Pancreas (tissue), 10 donors: ENCODE measurements at places on chromosomes 6 and 20.
A peak's percentile ranks its signal among the peaks of the same experiment; 100 is the strongest.

- DNase-seq = no peak
Measured at GRCh38 chr20:50992733-50993457, 30.0 kb downstream of the KCNG1 start.

- no peak for DNase-seq
Measured at GRCh38 chr20:36112112-36112511, 42.4 kb upstream of the EPB41L1 start.

- no peak for DNase-seq
Measured at GRCh38 chr6:111837007-111837406, 36.2 kb downstream of the FYN start.

DNA sequence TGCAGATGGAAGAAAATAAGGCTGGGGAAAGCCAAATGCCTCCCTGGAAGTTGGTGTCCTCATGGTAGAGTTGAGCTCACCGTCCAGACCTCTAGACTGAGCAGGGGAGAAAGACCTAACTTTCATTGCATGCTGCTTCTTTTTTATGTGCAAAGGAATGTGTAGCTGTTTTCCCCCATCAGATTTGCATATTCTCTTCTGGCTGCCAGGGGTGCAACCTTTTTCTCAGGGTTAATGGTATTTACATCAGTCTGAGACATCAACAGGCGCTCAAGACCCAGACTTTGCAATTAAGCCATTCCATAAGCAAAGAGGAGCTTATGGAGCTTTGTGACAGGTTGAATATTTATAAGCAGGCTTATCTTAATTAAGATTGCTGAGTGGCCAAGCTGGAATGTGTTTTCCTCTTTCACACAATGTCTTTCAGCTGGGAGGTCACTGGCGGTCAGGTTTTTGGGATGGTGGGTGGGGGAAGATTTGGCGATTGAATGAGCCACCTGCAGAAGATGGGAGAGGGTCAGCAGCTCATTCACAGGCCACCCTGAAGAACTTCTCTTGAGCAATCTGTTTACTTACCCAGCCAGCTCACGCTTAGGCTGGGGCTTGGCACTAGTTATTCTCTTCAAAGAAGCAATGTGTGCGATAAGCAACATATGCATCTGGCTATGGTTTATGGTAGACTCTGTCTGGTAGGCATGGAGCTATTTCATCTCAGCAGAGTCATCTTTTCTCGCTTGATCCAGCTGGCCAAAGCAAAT is 88.6 kb downstream of the SCP2D1 start:
- DNase-seq = no peak

DNA sequence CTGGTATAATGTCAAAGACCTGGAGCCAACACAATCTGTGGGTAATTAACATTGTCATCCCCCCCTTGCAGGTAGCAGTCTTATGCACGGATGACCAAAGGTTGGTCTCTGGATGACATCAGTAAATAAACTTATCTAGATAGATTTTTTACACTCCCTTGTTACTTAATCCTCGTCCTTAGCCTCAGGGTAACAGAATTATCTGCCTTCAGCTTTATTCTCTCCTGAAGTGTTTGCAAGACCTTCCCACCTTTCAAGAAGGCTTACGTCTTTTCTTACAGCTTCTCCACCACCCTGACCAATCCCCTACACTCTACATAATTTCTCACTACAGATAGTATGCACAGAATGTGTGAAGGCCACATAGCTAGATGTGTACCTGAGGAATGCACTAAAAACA is 434.8 kb upstream of the HTR1E start:
- no peak for DNase-seq

GRCh38 chr20:49792006-49792405 is 20.6 kb upstream of the SLC9A8 start:
- DNase-seq = no peak

DNA sequence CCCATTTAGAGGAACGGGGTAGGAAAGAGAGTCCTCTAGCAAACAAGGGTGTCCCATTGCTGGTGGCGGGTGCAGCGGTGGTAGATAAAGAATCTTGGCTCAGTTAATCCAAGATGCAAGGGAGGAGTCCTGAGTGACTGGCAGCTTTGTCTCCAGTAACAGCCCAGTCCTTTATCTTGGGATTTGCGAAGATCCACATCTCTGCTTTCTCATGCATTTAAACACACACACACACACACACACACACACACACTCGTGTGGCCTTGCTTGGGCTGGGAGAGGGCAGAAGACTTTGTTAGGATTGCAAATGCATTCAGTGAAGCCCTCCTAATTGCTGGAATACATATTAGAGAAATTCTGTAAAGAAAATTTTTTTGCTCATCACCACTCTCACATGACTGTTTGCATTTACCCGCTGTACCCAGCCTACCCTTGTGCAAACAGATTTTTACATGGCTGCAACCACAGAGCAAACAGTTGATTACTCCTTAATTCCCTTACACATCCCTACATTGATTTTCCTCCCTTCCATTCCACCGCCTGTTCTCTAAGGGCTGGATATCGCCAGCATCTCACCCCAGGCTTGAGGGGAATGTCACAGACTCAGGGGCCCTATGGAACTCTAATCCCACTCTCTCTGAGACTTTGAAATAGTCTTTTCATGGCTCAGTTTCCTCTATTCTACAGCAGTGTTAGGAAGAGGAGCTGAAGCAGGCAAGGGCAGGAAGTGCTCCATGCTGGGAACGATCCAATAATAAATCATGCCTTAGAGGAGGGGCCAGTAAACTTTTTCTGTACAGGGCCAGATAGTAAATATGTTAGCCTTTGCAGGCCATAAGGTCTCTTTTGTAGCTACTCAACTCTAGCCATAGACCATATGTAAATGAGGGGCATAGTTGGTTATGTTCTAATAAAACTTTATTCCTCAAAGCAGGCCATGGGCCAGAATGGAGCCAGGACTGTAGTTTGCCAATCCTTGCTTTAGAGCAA is 3.5 kb downstream of the C6orf132 start:
- DNase-seq = no peak

DNA sequence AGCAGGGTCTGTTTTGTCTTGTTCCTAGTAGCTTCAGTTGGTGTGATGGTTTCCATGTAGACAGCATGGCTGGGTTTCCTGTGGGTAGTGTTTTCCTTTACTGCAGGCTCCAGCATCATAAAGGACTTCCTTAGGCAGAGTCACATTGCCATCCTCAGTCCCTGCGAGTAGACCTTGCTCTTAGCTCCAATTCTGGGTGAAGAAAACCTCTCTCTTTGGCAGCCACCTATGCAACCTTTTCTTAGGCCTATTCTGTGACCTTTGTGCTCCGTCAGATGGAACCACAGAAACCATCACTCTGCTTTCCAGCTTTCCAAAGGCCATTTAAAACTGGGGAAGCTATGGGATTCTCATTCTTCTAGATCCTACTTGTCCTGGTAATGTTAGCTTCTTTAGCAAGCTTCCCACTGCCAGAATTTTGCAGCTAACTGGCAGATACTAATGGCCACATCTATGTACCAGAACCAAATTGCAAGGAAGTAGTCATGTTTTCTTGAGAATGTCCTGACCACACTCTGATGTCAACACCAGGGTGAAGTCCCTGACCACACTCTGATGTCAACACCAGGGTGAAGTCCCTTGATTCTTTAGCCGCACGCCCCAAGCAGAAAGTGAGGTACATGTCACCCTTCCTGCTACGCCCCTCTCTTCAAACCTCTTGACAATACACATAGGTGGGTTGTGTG is 646.6 kb upstream of the HS3ST5 start:
- DNase-seq = no peak

GRCh38 chr20:23050847-23051627 is 1.6 kb upstream of the THBD start:
- DNase-seq = no peak

GRCh38 chr6:70380252-70380651 is 33.1 kb upstream of the FAM135A start:
- DNase-seq = no peak

DNA sequence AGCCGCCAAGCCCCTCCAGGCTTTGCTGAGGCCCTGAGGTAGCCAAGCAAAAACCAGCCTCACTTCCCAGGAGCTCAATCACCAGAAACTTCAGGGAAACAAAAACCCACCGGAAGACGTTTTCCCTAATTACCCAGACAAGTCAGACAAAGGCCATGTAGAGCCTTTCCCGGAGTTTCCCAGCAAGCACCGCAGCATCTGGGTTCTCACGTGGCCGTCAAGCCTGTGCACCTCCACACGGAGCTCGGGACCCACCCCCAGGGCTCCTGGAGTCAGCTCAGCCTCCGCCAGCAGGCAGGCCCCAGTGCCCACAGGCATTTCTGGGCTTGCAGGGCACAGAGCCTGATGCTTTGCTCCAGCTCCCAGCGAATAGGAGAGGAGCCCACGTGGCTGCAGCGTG is 10.1 kb upstream of the MRGBP start:
- no peak for DNase-seq

GRCh38 chr6:18215436-18215835 is 48.9 kb downstream of the DEK start:
- DNase-seq = no peak

DNA sequence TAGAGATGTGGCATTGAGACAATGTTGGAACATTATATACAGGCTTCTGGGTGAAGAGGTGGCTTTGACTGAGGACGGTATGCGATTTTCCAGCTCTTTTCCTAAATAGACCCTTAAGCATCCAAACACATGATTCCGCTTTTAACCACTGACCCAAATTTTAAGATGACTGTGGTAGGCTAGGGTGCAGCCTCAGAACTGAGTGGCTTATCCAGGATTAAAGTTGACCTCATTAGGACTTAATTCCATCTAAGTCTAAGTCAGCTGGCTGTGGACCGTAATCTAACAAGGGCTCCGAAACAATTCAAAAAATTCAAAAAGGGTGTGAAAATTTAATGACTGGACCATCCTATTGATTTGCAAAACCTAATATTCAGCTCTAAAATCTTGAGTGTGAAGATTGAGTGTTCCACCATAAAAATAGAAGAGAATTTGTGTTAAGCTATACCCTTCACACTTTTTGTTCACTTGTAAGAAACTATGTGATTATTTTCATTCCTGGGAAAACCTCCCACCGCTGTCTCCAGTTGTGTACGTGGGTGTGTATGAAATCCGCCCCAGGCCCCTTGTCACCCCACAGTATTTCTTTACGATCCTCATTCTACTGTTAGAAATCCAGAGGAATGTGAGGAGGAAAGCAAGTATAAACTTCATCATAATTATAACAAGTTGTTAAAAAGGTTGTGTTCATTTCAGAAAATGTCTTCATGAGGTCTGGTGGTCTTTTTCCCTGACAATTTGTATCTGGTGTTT is 2.7 kb downstream of the PCMTD2 start:
- no peak for DNase-seq

- no peak for DNase-seq
Measured at GRCh38 chr20:8673116-8673515, 395.8 kb upstream of the PLCB4 start.

DNA sequence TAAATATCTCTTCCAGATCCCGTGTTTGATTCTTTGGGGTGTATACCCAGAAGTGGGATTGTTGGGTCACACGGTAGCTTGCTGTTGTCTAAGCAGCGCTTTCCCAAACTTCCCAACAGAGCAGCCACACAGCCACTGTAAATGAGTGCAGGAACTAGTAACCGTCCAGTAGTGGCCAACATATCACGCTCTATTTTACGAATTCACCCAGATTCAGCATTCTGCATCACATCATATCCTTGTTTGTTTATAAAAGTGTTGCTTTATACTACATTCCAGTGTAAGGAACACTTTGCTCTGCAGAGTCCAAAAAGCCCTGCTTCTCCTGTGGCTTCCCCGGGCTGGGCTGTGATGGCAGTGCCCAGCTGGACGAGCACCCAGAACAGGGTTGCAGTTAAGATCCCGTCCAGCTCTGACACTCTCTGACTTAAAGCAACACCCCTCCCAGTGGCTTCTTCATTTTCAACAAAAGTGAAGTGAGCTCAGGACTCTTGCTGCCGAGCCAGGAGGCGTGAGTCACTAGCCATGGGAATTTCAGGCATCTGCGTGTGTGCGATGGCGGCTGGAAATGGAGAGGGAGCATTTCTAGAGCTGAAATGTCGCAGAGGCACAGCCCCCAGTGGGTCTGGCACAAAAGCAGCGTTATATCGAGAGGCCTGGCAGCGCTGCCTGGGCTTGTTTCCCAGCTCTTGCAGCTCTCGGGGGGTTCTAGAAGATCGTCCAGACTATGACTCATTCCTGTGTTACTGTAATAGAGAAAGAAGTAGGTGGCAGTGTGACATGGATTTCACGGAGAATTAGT is 216.3 kb upstream of the ECI2 start:
- no peak for DNase-seq

DNA sequence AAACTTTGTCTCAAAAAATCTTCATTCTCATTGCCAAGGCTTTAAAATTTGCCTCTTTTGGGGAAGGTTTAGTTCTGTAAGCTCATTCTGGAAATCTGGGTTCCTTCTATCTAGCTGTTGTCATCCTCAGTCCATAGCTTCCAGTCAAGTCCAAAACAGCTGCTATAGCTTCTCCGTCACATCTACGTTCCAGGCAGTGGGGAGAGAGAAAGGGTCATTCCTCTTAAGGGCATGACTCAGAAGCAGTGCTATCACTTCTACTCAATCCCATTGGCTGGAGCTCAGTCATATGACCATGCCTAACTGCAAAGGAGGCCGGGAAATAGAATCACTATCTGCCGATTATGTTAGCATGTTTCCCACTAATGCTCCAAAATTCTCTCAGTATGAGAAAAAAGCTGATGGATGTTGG is 141.4 kb upstream of the PTPN1 start:
- no peak for DNase-seq

GRCh38 chr6:82072751-82073150 is 174.8 kb downstream of the IBTK start:
- DNase-seq = no peak

GRCh38 chr6:17790489-17790888 is 83.8 kb upstream of the NUP153 start:
- no peak for DNase-seq

DNA sequence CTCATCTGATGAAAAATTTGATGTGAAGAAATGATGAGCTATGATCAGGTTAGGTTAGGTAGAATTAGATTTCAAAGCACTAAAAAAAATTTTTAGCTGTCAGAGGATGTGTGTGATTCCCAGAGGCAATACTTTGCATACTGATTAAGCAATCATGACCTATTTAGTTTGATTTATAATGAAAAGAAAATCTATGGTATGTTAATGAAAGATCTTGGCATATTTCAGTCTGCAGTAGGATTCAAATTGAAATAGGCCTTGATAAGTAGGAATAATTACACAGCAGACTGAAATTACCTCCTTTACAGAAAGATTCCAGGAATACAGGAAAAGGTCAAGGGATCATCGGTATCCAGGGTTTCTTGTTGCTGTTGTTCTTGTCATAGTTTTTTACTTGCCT is 69.3 kb downstream of the HDDC2 start:
- no peak for DNase-seq

GRCh38 chr20:51554538-51555165 is 12.1 kb upstream of the NFATC2 start:
- DNase-seq = no peak

GRCh38 chr20:12984069-12984765 is 24.6 kb upstream of the SPTLC3 start:
- no peak for DNase-seq

GRCh38 chr20:1894471-1894950 is 696 bp upstream of the SIRPA start:
- DNase-seq = peak; percentile 85

DNA sequence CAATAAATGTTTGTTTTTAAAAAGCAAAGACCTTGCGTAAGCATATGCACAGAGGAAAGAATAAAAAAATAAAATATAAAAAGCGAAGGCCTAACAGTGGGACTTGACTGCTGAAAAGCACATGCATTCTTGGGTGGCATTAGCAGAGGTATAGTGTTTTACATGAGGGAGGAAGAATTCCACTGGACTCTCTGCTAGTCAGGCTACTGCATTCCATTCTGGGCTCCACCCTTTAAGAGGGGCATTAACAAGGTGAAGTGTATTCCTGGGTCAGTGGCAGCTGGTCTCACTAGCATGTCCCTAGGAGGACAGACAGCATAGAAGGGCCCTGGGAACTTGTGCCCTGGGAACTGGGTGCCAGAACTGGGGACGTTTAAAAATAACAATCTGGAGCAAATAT is 134.1 kb downstream of the SOBP start:
- DNase-seq = no peak
